ENCODE measurements at places on chromosomes 2 and 18.

GRCh38 chr2:61357681-61358080, 113.2 kb downstream of the USP34 start:
- no peak for DNase-seq

- no peak for DNase-seq
These were observed 44.6 kb downstream of the ADD2 start for GRCh38 chr2:70723286-70723885.

GRCh38 chr2:73925033-73925704, 1.5 kb upstream of the DGUOK start:
- DNase-seq, result no peak

DNA sequence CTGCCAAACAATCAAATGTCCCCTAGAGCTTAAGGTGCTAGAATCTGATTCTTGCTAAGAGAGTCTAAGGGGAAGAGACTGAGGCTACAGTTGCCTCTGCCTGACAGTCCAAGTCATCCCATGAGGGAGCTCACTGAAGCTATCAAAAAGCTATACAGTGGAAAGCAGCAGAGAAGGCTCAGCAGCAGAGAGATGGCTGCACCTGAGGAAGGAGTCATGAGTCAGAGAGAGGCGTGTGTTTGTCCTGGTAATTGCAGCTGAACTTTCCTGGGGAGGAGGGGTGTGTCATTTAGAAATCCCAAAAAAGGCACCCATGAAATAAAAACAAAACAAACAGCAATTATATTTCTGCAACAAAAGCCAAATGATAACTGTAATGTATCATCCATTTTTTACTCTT, 305.2 kb upstream of the UBE2E3 start:
- no peak for DNase-seq

- DNase-seq, result no peak
These were observed 306.0 kb downstream of the CLIP4 start for GRCh38 chr2:29420999-29421782.

DNA sequence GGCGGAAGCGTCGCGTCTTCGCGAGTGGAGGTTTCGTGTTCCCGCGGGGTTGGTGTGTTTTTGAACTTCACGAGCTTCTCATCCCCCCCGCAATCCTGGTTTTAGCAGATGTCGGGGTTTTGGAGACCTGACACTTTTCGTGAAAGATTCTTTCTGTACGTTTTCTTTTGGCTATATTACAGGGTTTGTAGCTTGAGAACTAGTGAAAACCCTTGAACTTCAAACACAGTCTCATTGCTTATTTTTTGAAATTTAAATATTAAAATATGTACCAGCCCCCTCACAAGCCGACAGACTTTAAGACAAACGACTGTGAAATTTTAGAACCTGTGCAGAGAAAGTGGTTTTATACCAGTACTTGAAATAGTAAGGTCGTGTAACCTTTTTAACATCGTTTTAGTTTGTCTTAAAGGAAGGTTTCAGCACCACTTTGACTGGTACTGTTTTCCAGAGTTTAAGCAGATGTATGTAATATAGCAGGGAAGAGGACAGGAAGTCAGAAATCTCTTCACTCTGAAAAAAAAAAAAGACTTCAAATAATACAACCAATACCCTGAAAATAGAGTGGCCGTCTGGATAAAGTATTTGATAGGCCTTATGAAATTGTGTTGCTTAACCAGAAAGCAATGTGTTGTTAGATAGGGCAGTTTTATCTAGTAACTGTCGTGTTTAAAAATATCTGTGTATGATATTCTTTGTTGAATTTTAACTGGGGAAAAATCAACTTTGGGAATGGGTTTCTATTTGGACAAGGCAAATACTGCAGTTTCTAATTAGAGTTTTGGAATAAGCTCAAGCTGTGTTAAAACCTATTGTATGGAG, 1.4 kb downstream of the SPATS2L start:
- no peak for DNase-seq

DNA sequence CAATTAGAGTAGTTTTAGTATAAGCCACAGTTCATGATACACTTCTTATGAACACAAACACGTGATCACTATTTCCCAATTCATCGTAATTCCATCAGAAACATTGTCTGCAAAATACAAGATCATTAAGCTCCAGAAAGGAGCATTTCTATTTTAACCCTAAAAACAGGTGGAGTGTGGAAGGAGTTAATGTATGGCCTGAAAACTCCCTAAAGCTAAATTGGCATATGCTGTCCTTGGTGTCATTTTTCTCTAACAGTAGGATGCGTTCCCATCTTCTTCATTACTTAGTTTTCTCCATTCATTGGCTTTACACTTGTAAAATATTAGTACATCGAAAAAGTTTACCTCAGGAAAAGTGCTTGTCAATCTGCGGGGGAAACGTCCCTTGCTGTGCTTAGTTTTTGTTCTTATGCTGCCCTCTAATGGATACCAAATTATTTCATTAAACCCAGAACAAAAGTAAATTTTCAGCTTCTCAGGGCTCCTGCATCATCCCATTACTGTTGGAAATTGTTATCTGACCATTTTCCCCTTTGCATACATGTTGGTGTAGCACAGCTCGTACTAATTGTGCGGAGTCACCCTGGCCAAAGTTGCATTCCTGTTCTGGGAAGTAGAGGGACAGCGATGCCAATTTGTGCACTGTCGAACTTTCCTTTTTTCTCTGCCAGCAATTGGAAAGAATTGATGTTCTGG, 153.4 kb downstream of the GPD2 start:
- no peak for DNase-seq

- no peak for DNase-seq
These were observed 291.4 kb upstream of the POU3F3 start for GRCh38 chr2:104562537-104562936.

- no peak for DNase-seq
These were observed 222.6 kb upstream of the LRRTM1 start for GRCh38 chr2:80527119-80527518.

- no peak for DNase-seq
These were observed 849.1 kb upstream of the SALL3 start for GRCh38 chr18:78130232-78131195.

DNA sequence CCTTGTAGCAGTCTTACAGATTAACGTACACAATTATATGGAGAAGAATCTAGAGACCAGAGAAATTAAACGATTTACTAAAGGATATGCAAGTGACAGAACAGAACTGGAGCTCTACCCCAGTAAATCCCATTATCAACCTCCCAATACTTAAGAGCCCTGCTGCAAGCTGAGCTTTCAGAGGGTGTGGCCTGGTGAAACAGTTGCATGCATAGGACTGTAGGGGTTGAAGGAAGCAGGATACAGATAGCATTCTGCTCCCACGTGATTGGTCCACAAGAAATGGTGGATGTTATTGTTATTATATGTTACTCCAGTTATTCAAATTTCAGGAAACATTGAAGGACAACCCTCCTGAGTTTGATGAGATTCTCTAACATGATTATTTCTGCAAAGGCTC, 210.8 kb upstream of the THUMPD2 start:
- no peak for DNase-seq

- DNase-seq, result no peak
These were observed 694 bp downstream of the CFAP36 start for GRCh38 chr2:55519938-55520885.

- no peak for DNase-seq
These were observed 25.2 kb downstream of the CAB39 start for GRCh38 chr2:230737791-230738226.

GRCh38 chr2:66036948-66037347, 398.0 kb upstream of the MEIS1 start:
- no peak for DNase-seq

DNA sequence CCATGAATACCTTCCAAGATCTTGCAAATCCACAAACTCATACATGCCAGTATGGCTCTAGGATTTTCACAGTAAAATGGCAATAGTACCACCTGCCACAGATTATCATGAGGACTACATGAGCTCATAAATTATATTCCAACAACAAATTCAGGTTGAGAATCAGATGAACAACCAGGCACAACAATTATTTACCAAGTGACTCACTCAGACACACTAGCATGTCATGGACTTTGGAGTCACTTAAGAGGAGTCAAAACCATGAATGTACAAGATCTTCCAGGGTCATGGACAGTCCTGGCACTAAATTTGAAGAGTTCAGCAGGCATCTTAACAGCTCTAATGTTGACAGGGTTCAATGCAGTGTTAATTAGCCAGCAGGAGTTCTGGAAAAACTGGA, 34.4 kb upstream of the BZW1 start:
- no peak for DNase-seq

- DNase-seq, result no peak
These were observed 327.2 kb upstream of the PKDCC start for GRCh38 chr2:41720331-41721251.

DNA sequence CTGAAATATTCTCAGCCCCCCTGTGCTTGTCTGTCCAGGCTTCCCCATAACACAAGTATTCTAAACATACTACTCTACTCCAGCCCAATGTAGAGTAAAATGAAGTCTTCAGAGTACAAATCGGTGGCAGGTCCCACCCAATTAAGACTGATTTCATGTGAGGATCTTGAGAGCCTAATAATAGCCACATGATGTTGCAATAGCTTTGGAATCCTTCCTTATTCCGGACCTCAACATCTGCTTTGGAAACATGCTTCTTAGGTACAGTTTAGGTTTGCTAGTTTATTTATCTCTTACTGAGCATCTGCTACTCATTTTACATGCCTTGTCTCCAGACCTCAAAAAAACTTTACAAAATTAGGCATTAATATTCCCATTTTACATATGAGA, 207.3 kb upstream of the RAB6C start:
- no peak for DNase-seq

DNA sequence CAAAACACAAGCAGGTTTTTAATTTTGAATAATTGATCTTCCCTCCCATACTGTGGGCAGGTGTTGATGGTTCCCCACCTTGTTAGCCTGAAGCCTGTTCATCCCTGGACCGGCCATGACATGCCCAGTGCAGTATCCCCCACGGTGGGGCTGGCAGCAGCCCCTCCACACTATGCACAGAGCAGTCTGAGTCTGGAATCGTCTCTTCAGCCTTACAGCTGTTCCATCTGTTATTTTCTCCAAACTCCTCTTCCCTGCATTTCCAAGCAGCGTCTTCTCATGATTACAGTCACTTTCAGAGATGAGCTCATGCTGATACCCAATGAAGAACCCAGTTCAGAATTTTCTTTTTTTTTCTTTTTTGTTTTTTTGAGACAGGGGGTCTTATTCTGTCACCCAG, 68.2 kb downstream of the ADI1 start:
- peak; percentile 15 for DNase-seq

- DNase-seq, result no peak
These were observed 479 bp downstream of the SCN9A start for GRCh38 chr2:166375195-166375735.

GRCh38 chr2:46704593-46704992, 211.0 kb downstream of the MCFD2 start:
- DNase-seq, result no peak

GRCh38 chr2:64311948-64312621, 141.9 kb upstream of the LGALSL start:
- DNase-seq, result no peak

DNA sequence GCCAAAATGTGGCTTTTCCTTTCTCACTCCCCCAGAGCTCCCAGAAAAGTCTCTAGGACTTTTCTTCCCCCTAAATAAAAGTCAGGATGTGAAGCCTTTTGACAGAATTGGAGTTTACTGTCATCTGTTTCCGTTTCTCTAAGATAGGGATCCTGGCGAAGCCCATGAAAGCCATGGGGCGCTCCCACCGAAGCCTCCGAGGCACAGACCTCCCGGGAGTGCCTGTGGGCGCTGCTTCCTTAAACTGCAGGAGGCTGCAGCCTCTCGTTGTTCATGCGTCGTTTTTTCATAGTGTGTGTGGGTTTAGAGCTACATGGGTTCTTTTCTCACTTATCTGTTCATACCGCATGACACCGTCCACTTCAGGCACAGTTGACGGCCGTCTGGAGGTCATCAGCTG, 56.8 kb downstream of the ASAP2 start:
- DNase-seq, result no peak

- no peak for DNase-seq
These were observed 214.8 kb downstream of the MTX2 start for GRCh38 chr2:176483901-176484568.

- no peak for DNase-seq
These were observed 25.9 kb downstream of the MBD5 start for GRCh38 chr2:148046802-148047201.

GRCh38 chr18:57077786-57078552, 68.9 kb upstream of the BOD1L2 start:
- peak; percentile 76 for DNase-seq

- DNase-seq, result no peak
These were observed 9.0 kb downstream of the DTNB start for GRCh38 chr2:25664183-25664964.

GRCh38 chr2:51441786-51442185, 409.9 kb upstream of the NRXN1 start:
- DNase-seq, result no peak

- DNase-seq, result no peak
These were observed 76.9 kb downstream of the INPP5D start for GRCh38 chr2:233137040-233137439.

DNA sequence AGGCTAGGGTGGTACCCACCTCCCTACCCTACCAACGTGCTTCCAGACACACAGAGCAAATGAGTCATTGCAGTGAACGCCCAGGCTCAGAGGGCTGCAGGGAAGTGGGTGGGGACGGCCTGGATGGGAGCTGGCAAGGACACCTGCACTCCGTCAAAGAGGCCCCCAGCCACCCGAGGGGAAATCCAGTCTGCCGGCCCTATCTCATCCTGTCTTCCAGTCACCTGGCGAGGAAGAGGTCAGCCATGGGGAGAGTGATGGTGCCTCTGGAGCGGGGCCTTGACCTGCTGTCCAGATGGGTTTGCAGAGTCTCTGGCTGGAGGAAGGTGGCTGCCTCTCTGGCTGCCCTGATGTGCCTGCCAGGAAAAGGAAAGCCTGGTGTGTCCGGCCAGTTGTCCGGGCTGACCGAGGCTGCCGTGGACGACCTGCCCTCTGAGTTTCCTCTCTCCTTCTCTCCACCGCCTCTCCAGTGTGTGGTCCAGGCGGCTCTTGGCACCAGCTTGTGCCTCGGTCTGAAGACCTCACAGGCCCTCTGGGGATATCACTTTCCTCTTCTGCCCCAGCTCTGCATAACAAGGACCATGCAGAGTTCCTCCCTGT, 209.7 kb upstream of the COPS8 start:
- DNase-seq, result no peak

GRCh38 chr18:62329691-62330454, 4.8 kb downstream of the TNFRSF11A start:
- no peak for DNase-seq

GRCh38 chr2:98895901-98896300, 40.1 kb downstream of the CRACDL start:
- DNase-seq, result peak; percentile 38

- no peak for DNase-seq
These were observed 55.8 kb downstream of the TSN start for GRCh38 chr2:121810959-121811853.

DNA sequence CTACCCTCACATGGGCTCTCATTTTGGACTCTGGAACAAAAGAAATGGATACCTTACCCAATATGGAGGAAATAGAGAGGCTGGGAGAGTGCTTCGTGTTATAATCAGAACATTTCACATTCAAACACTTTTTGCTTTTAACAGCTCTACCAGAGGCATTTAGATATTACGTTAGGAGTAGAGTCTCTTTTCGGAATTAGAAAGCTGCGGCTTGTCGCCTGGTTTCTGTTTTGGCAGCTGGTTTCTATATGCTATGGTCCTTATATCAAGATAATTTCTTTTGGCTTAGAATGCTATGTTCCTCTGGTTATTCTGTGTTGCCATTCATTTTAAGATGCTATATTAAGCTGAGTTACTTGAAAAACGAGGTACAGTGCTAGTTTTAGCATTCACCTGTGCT, 392.8 kb upstream of the GALNT5 start:
- DNase-seq, result no peak

- DNase-seq, result no peak
These were observed 488.8 kb downstream of the PARD3B start for GRCh38 chr2:205034034-205034433.

- no peak for DNase-seq
These were observed 525.5 kb downstream of the IRS1 start for GRCh38 chr2:226274143-226274542.
